Left renal pelvis (tissue), 4 donors: ENCODE measurements at places on chromosomes 3 and 15. TPM values are rescaled to one million over a fixed set of nuclear protein-coding genes. Genes with fewer than 3 reads are reported as not detected.

DNA sequence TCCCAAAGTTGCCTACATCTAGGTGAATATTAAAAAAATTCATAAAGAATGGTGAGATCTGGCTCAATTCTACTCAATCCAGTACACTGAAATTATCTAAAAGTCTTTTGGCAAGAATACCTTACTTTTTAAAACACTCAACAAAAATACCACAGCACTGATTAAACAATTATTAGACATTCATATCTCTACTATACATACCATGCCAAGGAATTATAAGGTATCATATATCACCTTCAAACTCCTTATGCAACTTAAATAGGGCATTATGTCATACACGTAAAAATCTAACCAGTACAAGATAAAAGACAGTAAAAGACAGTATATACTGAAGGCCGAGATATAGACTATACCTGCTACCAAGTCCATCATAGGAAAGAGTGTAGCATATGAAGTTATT, 6.1 kb upstream of the ANKRD28 start:
- DNase-seq: no peak

- DNase-seq: no peak
Observed at GRCh38 chr15:85749261-85750151, 45.2 kb downstream of the KLHL25 start.

DNA sequence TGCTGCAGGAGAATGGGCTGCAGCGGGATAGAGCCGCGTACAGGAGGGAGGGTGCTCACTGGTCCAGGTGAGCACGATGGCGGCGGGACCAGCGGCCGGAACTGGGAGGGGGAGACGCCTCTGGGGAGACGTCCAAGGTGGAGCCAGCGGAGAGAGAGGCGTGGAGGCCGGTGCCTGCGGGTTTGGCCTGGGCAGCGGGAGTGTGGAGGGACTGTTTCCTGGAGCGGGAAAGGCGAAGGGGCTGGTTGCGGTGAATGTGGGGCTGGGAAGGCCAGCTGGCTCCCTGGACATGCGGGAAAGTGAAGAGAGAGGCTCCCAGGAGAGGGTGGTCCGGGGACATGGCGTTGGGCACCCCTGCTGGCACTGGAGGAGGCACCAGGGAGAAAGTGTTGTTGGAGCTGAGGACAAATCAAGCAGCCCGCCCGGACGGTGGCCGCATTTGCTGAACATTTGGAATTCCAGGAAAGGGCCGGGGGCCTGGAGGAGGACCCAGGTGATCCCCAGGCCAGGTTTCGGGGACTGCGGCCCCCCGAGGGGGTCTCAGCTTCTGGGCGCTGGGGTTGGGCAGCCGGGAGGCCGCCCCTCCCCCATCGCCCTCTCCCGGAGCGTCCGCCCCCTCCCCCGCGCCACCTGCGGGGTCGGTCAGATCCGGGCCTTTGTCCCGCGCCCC, 34.3 kb downstream of the DNAJB8 start:
- no peak for DNase-seq

DNA sequence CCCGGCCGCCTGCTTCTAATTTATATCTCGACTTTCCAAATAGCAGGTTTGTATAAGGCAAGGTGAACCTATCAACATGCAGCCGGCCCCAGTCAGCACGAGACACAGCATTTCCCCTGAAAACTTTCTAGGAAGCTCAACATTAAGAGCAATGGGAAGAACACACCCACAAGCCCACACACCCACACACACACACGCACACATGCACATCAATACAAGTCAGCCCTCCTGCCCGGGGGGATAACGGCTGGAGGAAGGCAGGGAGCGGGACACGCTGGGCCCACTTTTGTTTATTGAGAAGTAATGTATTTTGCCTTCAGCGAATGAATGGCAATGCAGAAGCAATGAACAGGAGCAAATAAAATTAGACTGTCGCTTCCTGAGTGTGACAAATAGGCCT, 83.5 kb downstream of the PCSK6 start:
- DNase-seq: no peak

TMCO5A gene
- polyA plus RNA-seq: not detected

- no peak for DNase-seq
Observed at GRCh38 chr15:38042707-38043445, 108.4 kb downstream of the TMCO5A start.

DNAH1 gene
- polyA plus RNA-seq: 12.7 TPM

GRCh38 chr3:81416812-81417211, 344.6 kb downstream of the GBE1 start:
- no peak for DNase-seq

PSTPIP1 gene
- polyA plus RNA-seq: 1.4 TPM

DNA sequence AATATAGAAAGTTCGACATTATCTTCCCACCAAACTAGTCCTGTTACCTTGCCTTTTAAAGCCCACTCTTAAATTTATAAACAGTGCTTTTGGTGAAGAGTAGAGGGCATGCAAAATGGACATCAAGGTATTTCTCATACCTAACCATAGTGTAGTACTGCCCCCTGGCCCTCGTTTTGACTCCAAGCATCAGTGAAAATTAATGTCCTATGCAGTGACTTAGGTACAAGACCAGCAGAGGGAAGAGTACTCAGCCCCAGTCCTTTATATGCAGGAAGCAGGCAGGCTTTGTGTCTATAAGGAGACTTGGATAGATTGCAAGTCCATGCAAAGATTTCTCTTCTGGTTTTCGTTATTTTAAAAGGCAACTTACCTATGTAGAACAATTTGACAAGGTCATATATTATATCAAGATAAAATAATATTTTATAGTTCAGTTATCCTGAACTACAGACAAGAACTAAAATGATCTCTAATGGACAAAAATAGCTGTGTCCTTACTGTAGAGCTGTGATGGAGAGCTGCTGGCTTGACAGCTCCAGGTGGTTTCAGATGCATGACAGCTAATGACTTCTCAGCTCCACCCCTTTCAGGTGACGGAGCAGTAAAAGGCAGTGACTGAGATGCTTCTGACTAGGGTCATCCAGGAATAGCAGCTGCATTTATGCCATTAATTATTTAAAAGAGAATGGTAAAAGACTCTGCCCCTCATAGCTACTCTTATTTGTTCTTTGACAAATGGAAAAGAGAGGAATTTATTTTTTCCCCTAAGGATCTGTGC, 646.1 kb downstream of the SQOR start:
- no peak for DNase-seq

HAPLN3 gene
- 5.4 TPM for polyA plus RNA-seq

CCDC33 gene
- polyA plus RNA-seq: 9.2 TPM

- DNase-seq: no peak
Observed at GRCh38 chr15:60458721-60459120, 20.2 kb downstream of the ICE2 start.

DNA sequence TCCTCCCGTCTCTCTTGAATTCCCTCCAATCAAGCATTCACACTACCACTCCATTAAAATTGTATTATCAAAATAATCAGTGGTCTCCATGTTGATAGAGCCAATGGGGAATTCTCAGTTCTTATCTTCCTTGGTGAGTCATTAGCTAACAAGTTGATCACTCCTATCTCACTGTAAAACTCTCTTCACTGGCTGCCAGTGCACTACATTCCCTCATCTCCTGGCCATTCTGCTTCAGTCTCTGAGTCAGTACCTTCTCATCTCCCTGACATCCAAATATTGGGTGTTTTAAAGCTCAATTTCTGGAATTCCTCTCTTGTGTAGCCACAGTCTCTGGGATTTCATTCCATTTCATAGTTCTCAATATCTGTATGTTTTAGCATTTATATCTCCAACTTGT, 175.2 kb downstream of the ALDH1A2 start:
- no peak for DNase-seq

DNA sequence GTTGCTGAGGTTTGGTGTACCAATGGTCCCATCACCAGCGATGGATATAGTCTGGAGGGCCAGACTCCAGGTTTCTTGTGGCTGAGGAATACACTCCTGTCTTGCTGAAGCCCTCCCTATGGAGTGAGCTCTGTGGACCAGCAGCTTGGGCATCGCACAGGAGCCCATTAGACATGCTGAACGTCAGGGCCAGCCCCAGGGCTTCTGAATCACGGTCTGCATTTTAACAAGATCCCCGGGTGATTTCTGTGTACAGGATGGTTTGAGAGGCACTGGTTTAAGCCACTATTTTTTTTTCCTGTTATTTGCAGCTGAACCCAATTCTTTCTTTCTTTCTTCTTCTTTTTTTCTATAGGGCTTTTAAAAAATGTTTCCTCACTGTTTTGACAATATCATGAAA, 69.5 kb upstream of the XCR1 start:
- no peak for DNase-seq

GRCh38 chr15:28991236-28992171, 105.7 kb downstream of the APBA2 start:
- no peak for DNase-seq

RRP9 gene
- 22.6 TPM for polyA plus RNA-seq

CMTM7 gene
- polyA plus RNA-seq: 29.1 TPM

DNA sequence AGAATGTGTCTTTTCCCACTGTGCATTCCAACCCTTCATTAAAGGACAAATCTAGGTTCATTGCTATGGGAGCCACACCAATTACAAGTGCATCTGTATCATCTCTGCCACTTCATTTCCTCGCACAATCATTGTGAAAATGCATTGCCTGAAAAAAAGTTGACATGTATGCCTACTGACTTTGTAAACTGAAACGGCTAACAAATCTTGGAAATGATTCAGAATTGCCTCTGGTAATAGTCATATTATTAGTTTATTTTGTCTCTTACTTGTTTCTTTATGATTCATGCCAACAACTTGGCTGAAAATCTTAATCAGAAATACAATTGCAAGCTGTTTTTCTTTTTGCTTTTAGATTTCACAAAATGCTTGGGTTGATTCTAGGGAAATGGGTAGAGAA, 497.1 kb downstream of the ZIC1 start:
- DNase-seq: no peak

GRCh38 chr15:88690331-88690730, 51.5 kb downstream of the ISG20 start:
- no peak for DNase-seq

DNA sequence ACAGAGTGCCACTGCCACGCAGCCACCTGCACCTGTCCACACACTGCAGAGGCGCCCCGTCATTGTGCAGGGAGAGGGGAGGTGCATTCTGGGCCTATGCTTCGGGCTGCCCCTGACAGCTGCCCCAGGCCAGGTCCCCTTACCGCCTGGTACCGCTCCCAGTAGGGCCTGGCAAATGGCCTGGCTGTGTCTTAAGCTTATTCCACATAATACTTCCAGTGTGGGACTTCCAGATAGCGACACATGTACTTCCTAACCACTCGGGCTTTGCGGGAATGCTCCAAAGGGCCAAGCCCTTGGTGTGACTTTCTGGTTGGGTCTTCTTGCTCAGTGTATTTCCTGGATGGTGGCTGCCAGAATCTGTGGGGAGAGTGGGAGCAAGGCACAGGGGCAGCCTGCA, 254.3 kb upstream of the CHRNA7 start:
- no peak for DNase-seq

INSYN1 gene
- 17.1 TPM for polyA plus RNA-seq

SLC15A2 gene
- 9.6 TPM for polyA plus RNA-seq

AMT gene
- polyA plus RNA-seq: 32.8 TPM
